ENCODE measurements at places on chromosomes 5 and 9.

DNA sequence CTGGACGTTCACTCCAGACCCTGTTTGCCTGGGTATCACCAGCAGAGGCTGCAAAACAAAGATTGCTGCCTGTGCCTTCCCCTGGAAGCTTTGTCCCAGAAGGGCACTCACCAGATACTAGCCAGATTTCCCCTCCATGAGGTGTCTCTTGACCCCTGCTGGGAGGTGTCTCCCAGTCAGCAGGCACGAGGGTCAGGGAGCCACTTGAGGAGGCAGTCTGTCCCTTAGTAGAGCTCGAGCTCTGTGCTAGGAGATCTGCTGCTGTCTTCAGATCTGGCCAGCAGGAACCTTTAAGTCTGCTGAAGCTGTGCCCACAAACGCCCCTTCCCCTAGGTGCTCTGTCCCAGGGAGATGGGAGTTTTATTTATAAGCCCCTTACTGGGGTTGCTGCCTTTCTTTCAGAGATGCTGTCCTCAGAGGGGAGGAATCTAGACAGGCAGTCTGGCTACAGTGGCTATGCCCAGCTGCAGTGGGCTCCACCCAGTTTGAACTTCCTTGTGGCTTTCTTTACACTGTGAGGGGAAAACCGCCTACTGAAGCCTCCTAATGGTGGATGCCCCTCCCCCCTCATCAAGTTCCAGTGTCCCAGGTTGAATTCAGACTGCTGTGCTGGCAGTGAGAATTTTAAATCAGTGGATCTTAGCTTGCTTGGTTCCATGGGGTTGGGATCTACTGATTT is 253.9 kb downstream of the SPATA31D1 start:
- no peaks in the 10 kb centered on the region for H3K27me3 ChIP-seq
- no peak overlapping the region for H3K27ac ChIP-seq
- H3K36me3 ChIP-seq = no peaks in the 10 kb centered on the region
- DNase-seq = no peak
- no peak overlapping the region for H3K4me3 ChIP-seq

GRCh38 chr9:99828417-99829176 is 6.9 kb downstream of the NR4A3 start:
- no peak for DNase-seq
- no peak overlapping the region for H3K4me3 ChIP-seq
- no peaks in the 10 kb centered on the region for H3K36me3 ChIP-seq
- peaks cover 19% of the 10 kb centered on the region for H3K4me1 ChIP-seq
- H3K27ac ChIP-seq = no peak overlapping the region

- DNase-seq = no peak
- no peaks in the 10 kb centered on the region for H3K36me3 ChIP-seq
- H3K4me3 ChIP-seq = no peak overlapping the region
Measured at GRCh38 chr9:83000765-83001164, 62.2 kb downstream of the RASEF start.

- H3K4me3 ChIP-seq = no peak overlapping the region
- peaks cover 28% of the 10 kb centered on the region for H3K4me1 ChIP-seq
- H3K27ac ChIP-seq = peak overlapping the region; percentile 44
- H3K36me3 ChIP-seq = no peaks in the 10 kb centered on the region
- no peaks in the 10 kb centered on the region for H3K27me3 ChIP-seq
- peak; percentile 77 for DNase-seq
Measured at GRCh38 chr9:129253803-129254381, 75.8 kb upstream of the IER5L start.

- no peaks in the 10 kb centered on the region for H3K4me1 ChIP-seq
- H3K27me3 ChIP-seq = no peaks in the 10 kb centered on the region
- no peak for DNase-seq
- H3K4me3 ChIP-seq = no peak overlapping the region
Measured at GRCh38 chr5:104754311-104754995, 1191.9 kb upstream of the NUDT12 start.

GRCh38 chr9:18786911-18787650 is 245.9 kb downstream of the SAXO1 start:
- H3K27ac ChIP-seq = peak overlapping the region; percentile 20
- no peak overlapping the region for H3K4me3 ChIP-seq
- no peaks in the 10 kb centered on the region for H3K36me3 ChIP-seq
- H3K4me1 ChIP-seq = peaks cover 24% of the 10 kb centered on the region
- no peak for DNase-seq

DNA sequence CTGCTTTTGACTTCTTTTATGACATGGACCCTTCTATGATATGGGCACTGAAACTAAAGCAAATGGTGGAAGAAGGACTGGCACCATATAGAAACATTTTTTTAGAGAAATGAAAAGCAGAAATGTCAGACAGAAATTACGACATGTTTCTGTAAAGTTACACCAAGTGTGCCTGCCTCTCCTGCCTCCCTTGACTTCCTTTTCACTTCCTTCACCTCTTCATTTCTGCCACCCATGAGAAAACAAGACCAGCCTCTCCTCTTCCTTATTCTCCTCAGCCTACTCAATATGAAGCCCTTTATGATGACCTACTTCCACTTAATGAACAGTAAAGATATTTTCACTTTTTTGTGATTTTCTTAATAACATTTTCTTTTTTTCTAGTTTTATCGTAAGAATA is 44.5 kb downstream of the ERCC6L2 start:
- no peaks in the 10 kb centered on the region for H3K4me1 ChIP-seq
- DNase-seq = no peak
- no peak overlapping the region for H3K27ac ChIP-seq
- peaks cover 81% of the 10 kb centered on the region for H3K36me3 ChIP-seq
- no peak overlapping the region for H3K4me3 ChIP-seq

- H3K4me3 ChIP-seq = no peak overlapping the region
- peaks cover 11% of the 10 kb centered on the region for H3K4me1 ChIP-seq
- no peaks in the 10 kb centered on the region for H3K27me3 ChIP-seq
- peaks cover 31% of the 10 kb centered on the region for H3K36me3 ChIP-seq
- DNase-seq = no peak
Measured at GRCh38 chr9:100108559-100108958, 9.5 kb downstream of the INVS start.

GRCh38 chr5:14906628-14907027 is 35.0 kb upstream of the ANKH start:
- no peak for DNase-seq
- H3K4me3 ChIP-seq = no peak overlapping the region
- H3K27ac ChIP-seq = no peak overlapping the region
- no peaks in the 10 kb centered on the region for H3K4me1 ChIP-seq
- no peaks in the 10 kb centered on the region for H3K36me3 ChIP-seq

- no peaks in the 10 kb centered on the region for H3K36me3 ChIP-seq
- no peaks in the 10 kb centered on the region for H3K27me3 ChIP-seq
- H3K4me1 ChIP-seq = no peaks in the 10 kb centered on the region
Measured at GRCh38 chr9:21244836-21245235, 5.0 kb upstream of the IFNA14 start.

DNA sequence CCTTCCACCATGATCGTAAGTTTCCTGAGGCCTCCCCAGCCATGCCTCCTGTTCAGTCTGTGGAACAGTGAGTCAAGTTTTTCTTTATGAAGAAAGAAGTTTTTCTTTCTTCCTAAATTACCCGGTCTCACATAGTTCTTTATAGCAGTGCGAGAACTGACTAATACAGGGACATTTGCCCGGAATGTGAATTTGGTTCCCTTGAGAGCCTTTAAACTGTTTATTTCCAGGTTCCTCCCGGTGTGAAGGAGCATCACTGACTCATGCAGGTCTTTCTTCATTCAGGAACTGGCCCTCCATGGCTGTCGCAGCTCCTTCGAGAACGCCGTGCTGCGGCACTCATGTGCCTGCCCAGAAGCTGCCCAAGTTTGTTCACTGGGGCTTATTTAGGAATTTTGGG is 87.7 kb downstream of the PTCH1 start:
- no peaks in the 10 kb centered on the region for H3K27me3 ChIP-seq
- H3K36me3 ChIP-seq = no peaks in the 10 kb centered on the region
- no peak overlapping the region for H3K4me3 ChIP-seq
- H3K27ac ChIP-seq = no peak overlapping the region
- H3K4me1 ChIP-seq = peaks cover 12% of the 10 kb centered on the region

- H3K27ac ChIP-seq = peak overlapping the region; percentile 97
- H3K4me1 ChIP-seq = peaks cover 10% of the 10 kb centered on the region
- H3K27me3 ChIP-seq = no peaks in the 10 kb centered on the region
- no peak for DNase-seq
- H3K36me3 ChIP-seq = no peaks in the 10 kb centered on the region
Measured at GRCh38 chr5:65482296-65482735, 596 bp upstream of the ADAMTS6 start.

- DNase-seq = peak; percentile 46
- no peak overlapping the region for H3K4me3 ChIP-seq
- no peak overlapping the region for H3K27ac ChIP-seq
Measured at GRCh38 chr5:143233031-143233430, 170.5 kb downstream of the NR3C1 start.

DNA sequence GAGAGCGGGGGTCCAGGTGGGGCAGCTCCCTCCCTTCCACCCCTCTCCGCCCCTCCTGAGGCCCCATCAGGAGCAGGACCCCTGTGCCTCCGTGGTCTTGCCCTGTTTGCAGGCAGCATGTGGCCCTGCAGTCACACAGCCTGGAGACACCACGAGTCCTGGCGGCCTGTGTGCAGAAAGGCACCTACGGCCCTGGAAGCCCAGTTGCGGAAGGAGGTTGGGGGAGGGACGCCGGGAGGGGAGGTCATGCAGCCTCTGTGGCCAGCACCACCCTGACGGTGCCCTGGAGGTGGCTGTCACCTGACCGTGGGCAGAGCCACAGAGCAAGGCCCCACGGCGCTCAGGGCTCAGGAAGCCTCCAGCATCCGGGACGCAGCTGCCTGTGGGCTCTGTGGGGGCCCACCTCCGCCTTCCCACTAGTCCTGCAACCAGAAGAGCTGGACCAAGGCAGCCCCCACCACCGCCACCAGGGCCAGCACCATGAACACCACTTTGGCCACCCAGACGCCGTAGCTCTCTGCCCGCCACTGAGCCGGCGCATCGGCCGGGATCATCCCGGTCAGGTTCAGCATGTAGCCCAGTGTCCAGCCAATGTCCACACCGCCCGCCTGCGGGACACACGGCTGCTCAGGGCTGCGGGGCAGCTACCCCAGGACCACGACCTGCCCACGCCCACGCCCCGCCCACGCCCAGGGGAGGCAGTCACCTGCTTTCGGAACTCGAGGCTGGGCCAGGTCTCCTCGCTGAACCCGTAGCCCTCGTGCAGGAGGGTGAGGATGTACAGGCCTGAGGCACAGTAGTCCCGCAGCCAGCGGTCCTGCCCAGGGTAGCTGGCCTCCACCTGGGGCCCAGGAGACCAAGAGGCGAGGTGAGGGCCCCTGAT is 6.4 kb downstream of the ENTPD8 start:
- no peak for DNase-seq
- no peak overlapping the region for H3K27ac ChIP-seq
- H3K4me3 ChIP-seq = no peak overlapping the region
- H3K27me3 ChIP-seq = peaks cover 43% of the 10 kb centered on the region
- H3K4me1 ChIP-seq = peaks cover 10% of the 10 kb centered on the region
- H3K36me3 ChIP-seq = no peaks in the 10 kb centered on the region

- H3K27ac ChIP-seq = no peak overlapping the region
- no peaks in the 10 kb centered on the region for H3K4me1 ChIP-seq
- no peaks in the 10 kb centered on the region for H3K36me3 ChIP-seq
- no peak for DNase-seq
Measured at GRCh38 chr5:30209755-30210154, 983.7 kb upstream of the CDH6 start.

DNA sequence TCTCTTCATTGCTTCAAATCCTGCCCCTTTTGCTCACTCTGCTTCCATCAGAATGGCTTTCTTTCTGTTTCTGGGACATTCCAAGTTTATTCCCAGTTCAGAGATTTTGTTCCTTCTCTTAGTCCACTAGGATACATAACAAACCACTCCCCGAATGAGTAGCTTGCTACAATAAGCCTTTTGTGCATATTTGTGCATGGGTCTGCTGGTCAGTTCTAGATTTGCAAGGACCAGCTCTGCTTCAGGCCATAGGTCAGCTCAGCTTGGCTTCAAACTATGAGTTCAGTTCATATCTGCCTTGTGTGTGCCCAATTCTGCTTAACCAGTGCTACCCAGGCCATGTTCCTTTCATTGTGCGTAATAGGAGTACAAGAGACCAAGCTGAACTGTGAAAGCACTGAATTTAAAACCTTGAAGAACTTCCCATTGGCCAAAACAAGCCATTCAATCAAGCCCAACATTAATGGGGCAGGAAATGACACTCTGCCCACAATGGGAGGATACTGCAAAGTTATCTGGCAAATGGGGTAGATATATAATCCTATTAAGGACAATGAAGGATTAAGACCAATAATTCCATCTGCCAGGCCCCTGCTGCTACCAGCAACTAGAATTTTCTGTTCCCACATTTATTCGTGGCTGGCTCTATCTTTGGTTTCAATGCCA is 328.8 kb downstream of the PRELID2 start:
- H3K36me3 ChIP-seq = no peaks in the 10 kb centered on the region
- H3K4me1 ChIP-seq = no peaks in the 10 kb centered on the region
- no peaks in the 10 kb centered on the region for H3K27me3 ChIP-seq
- H3K27ac ChIP-seq = no peak overlapping the region

- H3K27ac ChIP-seq = no peak overlapping the region
- H3K4me1 ChIP-seq = no peaks in the 10 kb centered on the region
- no peak for DNase-seq
- no peaks in the 10 kb centered on the region for H3K27me3 ChIP-seq
Measured at GRCh38 chr5:118146824-118147223, 841.5 kb downstream of the DTWD2 start.

- no peaks in the 10 kb centered on the region for H3K27me3 ChIP-seq
- no peaks in the 10 kb centered on the region for H3K4me1 ChIP-seq
- H3K36me3 ChIP-seq = no peaks in the 10 kb centered on the region
- H3K4me3 ChIP-seq = no peak overlapping the region
- H3K27ac ChIP-seq = no peak overlapping the region
- no peak for DNase-seq
Measured at GRCh38 chr9:8157683-8158324, 358.2 kb upstream of the DMAC1 start.

DNA sequence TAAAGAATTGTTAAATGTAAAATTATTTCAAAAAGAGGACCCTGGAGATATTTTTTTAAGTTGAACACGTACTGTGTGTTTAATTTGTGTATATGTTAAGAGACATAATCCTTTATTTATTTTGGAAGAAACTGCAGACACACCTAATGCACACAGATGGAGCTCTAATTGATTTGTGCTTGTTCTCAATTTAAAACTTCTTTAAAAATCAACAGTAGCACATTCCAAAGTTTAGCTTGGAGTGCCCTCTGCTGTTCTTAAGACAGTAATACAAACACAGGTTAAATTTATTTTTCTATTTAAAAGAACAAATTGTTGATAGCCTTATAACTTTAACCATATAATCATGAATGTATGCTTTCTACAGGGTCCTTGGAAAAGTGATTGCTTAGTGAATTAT is 277.6 kb upstream of the ADAMTS16 start:
- no peak overlapping the region for H3K27ac ChIP-seq
- no peaks in the 10 kb centered on the region for H3K27me3 ChIP-seq
- DNase-seq = no peak
- no peak overlapping the region for H3K4me3 ChIP-seq
- no peaks in the 10 kb centered on the region for H3K36me3 ChIP-seq

DNA sequence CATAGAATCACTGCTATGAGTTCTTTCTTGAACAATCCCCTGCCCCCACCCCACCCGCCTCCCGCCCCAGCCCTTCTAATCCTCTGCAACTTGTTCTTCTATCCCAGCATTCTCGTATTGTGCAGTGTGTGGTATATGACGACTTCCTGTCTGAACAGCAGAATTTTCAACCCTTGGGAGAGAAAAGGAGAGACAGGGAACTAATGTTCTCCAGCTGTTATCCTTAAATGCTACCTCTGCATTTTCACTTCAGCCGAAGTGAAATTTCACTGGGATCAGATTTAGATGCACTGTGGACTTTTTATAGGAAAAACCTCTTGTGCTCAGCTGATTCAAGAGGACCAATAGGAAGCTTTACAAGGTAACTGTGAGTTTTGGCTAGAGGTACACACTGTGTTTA is 2.2 kb downstream of the FBXL7 start:
- no peaks in the 10 kb centered on the region for H3K27me3 ChIP-seq
- H3K4me3 ChIP-seq = peak overlapping the region; percentile 82
- H3K4me1 ChIP-seq = peaks cover 44% of the 10 kb centered on the region
- H3K27ac ChIP-seq = peak overlapping the region; percentile 92
- no peaks in the 10 kb centered on the region for H3K36me3 ChIP-seq

Data from sigmoid colon (tissue), 7 donors.